Activated CD8-positive, alpha-beta memory T cell treated with anti-CD3 and anti-CD28 coated beads for 4 hours (primary cell): ENCODE measurements at places on chromosomes 7 and 10.

DNA sequence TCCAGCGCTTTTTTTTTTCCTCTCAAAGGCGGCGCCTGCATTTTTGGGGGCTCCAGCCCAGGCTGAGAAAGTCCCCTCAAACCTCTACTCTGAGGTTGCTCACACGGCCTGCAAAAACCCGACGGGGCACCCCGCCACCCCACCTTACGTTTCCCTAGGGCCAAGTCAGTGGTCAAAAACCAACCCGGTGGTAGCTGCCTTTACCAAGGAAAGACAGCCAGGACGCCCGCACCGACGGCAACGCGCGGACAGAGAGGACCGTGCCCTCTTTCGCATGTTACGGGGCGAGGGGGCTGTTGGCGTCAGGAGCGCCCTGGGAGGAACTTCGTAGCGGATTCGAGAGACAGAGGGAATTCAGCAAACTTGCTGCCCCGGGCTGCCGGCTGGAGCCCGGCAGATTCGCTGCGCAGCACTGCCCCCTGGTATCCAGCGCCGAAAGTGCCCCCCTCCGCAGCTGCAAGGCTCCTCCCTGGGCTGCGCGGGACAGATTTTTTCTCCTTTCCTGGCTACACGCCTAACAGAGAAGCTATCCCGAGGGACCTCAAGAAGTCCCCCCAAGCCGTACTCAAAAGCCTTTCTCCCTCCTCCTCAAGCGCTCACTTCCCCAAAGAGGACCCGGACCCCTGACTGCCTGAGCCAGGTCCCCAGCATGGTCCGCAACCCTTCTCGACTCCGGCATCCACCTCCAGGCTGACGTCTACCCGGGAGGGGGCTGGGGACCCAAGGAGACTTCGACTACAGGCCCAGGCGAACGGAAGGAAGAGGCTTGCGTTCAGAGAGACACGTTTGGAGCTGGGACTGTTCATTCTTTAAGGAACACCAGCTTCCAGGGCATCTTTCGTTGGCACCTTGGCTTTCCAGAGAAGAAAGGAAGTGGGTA is 27.7 kb upstream of the VAX1 start:
- no peak for DNase-seq

GRCh38 chr10:70540089-70540788 is 61.7 kb downstream of the PALD1 start:
- DNase-seq, result no peak

GRCh38 chr7:153475239-153475638 is 577.0 kb upstream of the DPP6 start:
- no peak for DNase-seq

DNA sequence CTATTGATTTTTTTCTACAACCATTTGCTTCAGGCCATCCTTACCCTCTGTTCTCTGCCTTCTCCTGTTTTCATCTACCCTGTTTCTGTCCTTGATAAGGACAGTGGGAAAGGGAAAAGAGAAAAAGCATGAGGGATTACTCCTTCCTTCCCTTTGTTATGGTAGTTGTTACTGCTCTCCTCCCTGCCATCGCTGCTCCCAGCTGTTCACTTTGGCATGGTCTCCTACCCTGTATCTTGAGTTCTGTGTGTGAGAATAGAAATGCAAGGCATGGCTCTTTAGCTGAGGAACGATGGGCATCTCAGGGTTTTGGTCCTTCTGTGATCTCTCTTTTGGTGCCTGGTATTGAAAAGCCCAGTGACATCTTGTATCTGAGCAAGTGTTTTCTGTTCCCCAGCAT is 6.4 kb downstream of the CCSER2 start:
- no peak for DNase-seq

GRCh38 chr7:46932676-46933424 is 649.1 kb downstream of the TNS3 start:
- no peak for DNase-seq

- no peak for DNase-seq
These were observed 127.5 kb downstream of the PARD3 start for GRCh38 chr10:34687434-34688210.

DNA sequence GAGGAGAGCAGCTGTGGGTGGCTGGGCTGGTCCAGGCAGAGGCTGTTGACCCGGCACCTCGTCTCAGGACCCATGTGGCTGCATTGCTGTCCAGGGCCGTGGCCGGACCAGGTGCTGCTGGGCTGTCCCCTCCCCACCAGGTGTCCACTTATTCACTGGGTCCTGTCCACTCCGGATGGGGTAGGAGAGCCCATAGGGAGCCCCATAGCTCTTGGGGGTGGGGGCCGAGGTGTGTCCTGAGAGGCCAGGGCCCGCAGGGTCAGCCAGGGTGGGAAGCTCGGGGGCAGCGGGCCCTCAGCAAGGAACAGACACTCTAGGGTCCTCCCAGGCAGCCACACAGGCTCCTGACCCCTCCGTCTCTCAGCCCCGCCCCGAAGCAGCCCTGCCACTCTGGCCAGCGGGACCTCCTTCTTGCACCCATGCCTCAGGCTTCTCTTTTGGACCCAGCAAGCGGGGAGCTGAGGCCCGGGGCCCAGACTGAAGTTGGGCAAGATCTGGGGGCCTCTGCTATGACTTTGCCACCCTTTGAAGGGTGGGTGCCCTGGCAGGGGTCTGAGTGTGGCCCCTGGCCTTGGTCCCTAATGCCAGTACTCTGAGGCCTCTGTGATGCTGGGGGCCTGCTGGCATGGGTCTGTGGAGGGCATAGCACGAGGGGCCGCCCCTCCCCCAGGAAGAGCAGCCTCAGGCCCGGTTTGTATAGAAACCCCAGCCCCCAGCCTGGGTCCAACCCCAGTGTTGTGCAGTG is 86.4 kb downstream of the NKX6-2 start:
- no peak for DNase-seq

- DNase-seq, result no peak
These were observed 32.9 kb downstream of the AP3M1 start for GRCh38 chr10:74117738-74118137.

DNA sequence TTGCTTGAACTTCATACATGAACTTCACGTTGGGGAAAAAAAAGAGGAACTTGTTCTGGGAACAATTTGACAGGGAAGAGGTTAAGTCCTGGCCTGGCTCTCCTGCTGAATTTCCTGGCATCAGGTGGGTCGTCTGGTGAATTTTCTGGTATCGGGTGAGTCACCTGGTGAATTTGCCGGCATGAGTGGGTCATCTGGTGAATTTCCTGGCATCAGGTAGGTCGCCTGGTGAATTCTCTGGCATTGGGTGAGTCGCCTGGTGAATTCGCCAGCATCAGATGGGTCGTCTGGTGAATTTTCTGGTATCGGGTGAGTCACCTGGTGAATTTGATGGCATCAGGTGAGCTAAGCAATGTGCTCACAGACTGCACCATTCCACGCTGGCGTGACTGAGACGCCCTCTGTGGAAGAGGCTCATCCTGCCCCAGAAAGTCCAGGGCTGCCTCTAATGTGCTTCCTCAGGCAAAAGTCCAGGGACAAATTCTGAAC is 255.4 kb downstream of the TCERG1L start:
- DNase-seq, result no peak

GRCh38 chr10:63866075-63866746 is 345.0 kb downstream of the REEP3 start:
- no peak for DNase-seq

DNA sequence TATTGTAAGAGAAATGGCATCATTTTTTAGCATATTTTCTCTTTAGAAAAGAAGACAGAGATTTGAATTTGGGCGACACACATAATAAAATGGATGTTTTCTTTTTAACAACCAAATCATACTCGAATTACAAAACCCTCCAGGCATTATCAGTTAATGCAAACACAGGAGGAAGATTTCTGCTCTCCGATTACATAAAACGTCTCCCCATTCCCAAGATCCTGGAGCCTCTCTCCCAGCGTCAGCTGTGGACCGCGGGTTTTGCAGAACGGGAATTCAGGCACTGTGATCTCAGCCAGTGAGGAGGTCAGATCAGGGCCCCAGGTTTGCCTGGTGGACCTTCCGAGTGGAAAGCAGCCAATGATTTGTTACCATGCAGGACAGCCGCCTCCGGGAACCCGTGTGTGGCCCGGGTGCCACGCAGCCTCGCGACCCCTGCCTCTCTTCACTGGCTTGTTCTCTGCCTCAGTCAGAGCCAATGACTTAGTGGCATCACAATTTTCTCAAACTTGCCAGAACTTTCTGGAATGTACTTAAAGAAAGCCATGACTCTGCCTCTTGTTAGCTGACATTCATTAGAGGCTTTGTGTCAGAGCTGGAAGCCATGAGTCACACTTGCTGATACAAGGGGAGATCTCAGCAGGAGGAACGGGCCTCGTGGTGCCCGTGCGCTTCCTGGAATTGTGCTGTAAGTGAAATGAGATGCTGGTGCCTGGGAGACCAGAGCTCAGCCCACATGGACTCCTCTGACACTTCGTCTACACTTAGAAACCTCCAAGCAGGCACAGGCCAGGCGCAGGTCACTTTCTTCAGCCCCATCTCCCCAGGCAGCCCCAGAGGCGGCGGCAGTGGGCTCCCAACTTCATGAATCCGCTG is 246.1 kb downstream of the KLF6 start:
- peak; percentile 6 for DNase-seq

DNA sequence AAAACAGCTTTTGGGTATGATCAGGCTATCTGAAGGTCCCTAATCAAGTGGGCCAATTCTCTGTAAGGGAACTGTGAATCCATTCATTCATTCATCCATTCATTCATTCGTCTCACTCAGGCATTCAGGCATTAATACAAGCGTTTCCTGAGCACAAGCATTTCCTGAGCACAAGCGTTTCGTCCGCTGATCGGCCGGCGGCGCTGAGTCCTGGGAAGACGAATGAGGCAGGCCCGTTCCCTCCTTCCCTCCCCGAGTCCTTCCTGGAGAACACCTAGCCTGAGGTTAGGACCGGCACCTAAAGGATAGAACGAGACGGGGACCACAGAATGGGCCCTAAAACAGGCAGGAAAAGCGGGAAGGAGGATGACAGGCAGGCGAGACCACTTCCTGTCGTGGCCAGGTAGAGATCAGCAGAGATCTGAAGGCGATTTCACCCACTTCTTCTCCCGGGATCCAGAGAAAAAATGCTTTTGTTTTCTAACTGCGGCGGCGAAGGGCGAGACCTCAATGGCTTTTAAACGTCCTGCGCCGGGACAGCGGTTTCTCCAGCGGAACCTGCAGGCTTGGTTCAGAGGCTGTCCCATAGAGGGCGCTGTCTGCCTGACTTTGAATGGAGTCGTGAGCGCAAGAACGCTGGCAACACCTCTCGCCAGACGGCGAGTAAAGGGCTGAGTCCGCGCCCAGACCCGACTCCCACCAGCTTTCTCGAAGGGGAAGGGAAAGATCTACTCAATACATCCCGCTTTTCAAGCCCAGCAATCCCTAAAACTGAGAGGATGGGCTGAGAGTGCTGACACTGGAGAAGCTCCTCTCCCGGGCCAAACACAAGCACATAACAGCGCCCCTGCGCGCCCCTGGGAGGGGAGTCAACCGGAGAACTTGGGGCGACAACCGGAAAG is 2.9 kb upstream of the HMX3 start:
- DNase-seq, result peak; percentile 72

DNA sequence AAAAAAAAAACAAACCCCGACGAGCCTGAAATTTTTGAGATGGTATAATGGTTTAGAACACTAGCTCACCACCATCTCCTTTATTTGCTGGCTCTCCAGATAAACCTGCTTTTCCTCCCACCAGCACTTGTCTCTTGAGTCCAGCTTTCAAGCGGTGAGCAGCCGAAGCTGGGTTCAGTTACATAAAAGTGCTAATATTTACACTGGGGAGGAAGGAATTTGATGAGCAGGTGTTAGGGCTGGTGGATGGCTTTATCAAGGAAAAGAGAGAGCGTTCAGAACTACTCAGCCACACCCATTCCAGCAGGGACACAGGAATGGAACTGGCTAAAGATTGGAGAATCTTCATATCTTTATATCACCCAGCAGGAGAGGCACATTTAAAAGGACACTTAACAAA is 6.6 kb upstream of the CALML3 start:
- DNase-seq, result no peak

- DNase-seq, result no peak
These were observed 68.7 kb upstream of the OGDHL start for GRCh38 chr10:49830846-49831245.
